ENCODE measurements at places on chromosomes 16 and 17.

DNA sequence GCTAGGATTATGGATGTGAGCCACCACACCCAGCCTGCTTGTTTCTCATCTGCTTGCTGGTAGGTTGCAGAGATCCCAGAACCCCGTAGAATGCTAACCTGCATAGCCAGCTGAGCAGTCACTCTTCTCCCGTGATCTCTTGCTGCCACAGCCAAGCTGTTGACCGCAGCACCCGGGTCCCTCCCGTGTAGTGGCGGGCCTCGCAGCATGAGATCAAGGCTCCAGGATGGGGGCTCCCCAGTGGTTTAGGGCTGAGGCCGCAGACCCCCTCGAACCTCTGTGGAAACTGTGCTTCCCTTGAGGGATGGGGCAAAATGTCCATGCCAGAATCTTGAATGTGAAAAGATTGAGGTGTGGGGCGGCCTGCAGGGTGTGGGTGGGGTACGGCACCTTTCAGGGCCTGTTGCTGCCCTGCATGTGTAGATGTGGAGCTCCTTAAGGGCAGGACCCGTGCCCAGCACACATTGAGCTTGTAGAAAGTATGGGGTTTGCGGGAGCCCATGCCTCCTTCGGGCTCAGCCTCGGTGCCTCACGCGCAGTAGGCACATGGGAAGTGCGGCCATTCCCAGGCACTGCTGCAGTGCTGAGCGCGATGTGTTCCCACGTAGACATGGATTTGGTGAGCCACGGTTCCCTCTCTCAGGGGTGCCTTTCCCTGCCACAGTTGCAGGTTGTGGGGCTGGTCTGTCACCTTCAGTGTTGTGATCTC, 99.9 kb downstream of the BANP start:
- no peak for DNase-seq
- H3K27ac ChIP-seq = no peak overlapping the region
- H3K36me3 ChIP-seq = peaks cover 25% of the 10 kb centered on the region
- no peaks in the 10 kb centered on the region for H3K4me1 ChIP-seq
- H3K4me3 ChIP-seq = no peak overlapping the region

GRCh38 chr16:19499481-19499880, 22.4 kb downstream of the GDE1 start:
- no peak overlapping the region for H3K4me3 ChIP-seq
- H3K36me3 ChIP-seq = peaks cover 41% of the 10 kb centered on the region
- H3K27me3 ChIP-seq = no peaks in the 10 kb centered on the region
- H3K27ac ChIP-seq = no peak overlapping the region
- H3K4me1 ChIP-seq = no peaks in the 10 kb centered on the region
- DNase-seq = no peak

- H3K27me3 ChIP-seq = no peaks in the 10 kb centered on the region
- peak within 1 kb of the TSS; percentile 92 for H3K27ac ChIP-seq
- no peaks in the 10 kb centered on the region for H3K4me1 ChIP-seq
- peak within 1 kb of the TSS; percentile 85 for H3K4me3 ChIP-seq
- peaks cover under 1% of the 10 kb centered on the region for H3K36me3 ChIP-seq
Observed at GRCh38 chr17:7403977-7404736, at the start of gene TMEM256. TMEM256 (minus strand) TSS chr17:7404097; CDS start chr17:7404084, 13 bp downstream.

GRCh38 chr16:11384956-11385586, 39.8 kb downstream of the RMI2 start:
- peaks cover 9% of the 10 kb centered on the region for H3K4me1 ChIP-seq
- no peaks in the 10 kb centered on the region for H3K36me3 ChIP-seq
- DNase-seq = no peak
- H3K4me3 ChIP-seq = no peak overlapping the region

DNA sequence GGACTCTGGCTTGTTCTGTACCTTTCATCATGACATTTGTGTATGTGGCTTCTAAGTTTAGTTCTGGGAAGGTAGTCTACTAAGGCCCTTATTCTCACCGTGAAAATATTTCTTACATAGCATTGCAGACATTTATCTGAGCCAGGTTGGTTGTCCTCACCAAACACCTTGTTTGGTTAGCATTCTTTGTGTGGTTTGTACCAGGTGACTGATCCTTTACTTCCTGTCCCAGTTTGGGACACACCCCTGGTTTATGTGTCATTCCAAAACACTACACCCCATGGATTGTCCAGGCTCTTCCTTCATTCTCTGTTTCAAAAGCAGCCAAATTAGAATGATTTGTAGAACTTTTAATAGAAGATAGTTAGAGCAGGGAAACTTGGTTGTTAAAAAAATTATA, 23.2 kb upstream of the DUSP14 start:
- no peak overlapping the region for H3K27ac ChIP-seq
- H3K36me3 ChIP-seq = peaks cover 42% of the 10 kb centered on the region
- no peaks in the 10 kb centered on the region for H3K27me3 ChIP-seq

GRCh38 chr16:79540825-79541595, 59.5 kb downstream of the MAF start:
- no peaks in the 10 kb centered on the region for H3K4me1 ChIP-seq
- no peaks in the 10 kb centered on the region for H3K36me3 ChIP-seq
- DNase-seq = no peak
- H3K27ac ChIP-seq = no peak overlapping the region
- H3K4me3 ChIP-seq = no peak overlapping the region

DNA sequence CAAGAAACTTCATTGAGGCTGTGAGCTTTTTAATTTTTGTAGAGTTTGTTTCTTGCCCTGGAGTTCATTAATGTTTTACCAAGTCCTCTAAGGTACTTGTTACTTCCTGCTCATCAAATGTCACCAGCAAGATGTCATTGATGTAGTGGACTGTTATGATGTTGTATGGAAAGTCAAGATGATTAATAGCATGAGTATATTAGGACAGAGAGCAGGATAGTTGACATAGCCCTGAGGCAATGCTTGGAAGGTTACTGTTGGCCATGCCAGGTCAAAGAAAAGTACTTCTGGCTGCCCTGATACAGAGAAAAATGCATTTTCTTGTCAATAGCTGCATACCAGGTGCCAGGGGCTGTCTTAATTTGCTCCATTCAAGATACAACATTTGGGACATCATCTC, 6.7 kb downstream of the KRTAP1-5 start:
- no peaks in the 10 kb centered on the region for H3K4me1 ChIP-seq
- no peak overlapping the region for H3K4me3 ChIP-seq

- H3K4me1 ChIP-seq = no peaks in the 10 kb centered on the region
- DNase-seq = no peak
- H3K36me3 ChIP-seq = no peaks in the 10 kb centered on the region
- no peaks in the 10 kb centered on the region for H3K27me3 ChIP-seq
- H3K27ac ChIP-seq = no peak overlapping the region
Observed at GRCh38 chr17:36683387-36683786, 82.0 kb downstream of the MRM1 start.

- H3K4me3 ChIP-seq = no peak overlapping the region
- no peaks in the 10 kb centered on the region for H3K27me3 ChIP-seq
- H3K36me3 ChIP-seq = no peaks in the 10 kb centered on the region
- H3K4me1 ChIP-seq = no peaks in the 10 kb centered on the region
- no peak overlapping the region for H3K27ac ChIP-seq
Observed at GRCh38 chr16:73543331-73543969, 495.5 kb upstream of the ZFHX3 start.

DNA sequence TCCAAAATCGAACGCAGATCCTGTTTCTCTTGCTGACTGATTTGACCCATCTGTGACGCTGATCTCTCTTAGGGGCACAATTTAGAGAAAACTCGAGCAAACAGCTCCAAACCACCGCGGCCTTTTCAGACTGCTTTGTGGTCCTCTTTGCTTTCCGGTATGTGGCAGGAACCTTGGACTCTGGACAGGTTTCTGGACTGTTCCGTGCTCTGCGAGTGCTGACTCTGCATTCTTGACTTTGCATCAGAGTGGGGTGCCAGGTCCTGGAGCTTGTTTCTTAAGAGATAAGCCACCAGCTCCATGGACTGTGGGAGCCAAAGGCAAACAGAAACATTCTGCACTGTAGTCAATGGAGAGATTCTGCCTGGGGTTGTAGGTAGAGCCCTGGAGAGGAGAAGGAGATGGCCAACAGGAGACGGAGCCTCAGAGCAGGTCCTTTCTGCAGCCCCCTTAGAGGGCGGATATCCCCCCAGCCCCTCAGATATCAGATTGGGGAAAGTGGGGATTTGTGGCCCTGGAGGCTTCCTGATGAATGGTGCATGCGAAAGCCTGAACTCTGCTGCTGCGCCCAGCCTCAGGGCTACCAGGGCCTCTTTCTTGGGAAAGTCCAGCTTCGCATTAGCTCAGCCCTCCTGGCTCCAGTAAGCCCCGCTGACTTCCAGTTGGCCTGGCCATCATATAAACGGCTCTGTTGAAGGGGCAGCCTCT, 65.6 kb downstream of the WIPI1 start:
- peak overlapping the region; percentile 19 for H3K27ac ChIP-seq
- no peaks in the 10 kb centered on the region for H3K4me1 ChIP-seq

- peaks cover 7% of the 10 kb centered on the region for H3K4me1 ChIP-seq
- no peak overlapping the region for H3K27ac ChIP-seq
- H3K27me3 ChIP-seq = no peaks in the 10 kb centered on the region
- no peak overlapping the region for H3K4me3 ChIP-seq
Observed at GRCh38 chr17:78166416-78166815, 2.0 kb upstream of the SYNGR2 start.

GRCh38 chr17:27354051-27354490, 60.2 kb downstream of the WSB1 start:
- H3K36me3 ChIP-seq = no peaks in the 10 kb centered on the region
- H3K4me1 ChIP-seq = peaks cover 3% of the 10 kb centered on the region
- no peaks in the 10 kb centered on the region for H3K27me3 ChIP-seq
- H3K4me3 ChIP-seq = peak overlapping the region; percentile 63
- no peak for DNase-seq

- DNase-seq = no peak
- H3K36me3 ChIP-seq = no peaks in the 10 kb centered on the region
- H3K4me3 ChIP-seq = no peak overlapping the region
- H3K27me3 ChIP-seq = no peaks in the 10 kb centered on the region
- no peak overlapping the region for H3K27ac ChIP-seq
Observed at GRCh38 chr17:17606416-17607000, 15.0 kb upstream of the PEMT start.

- peaks cover 46% of the 10 kb centered on the region for H3K36me3 ChIP-seq
- no peak overlapping the region for H3K4me3 ChIP-seq
- no peaks in the 10 kb centered on the region for H3K4me1 ChIP-seq
- no peak for DNase-seq
- H3K27me3 ChIP-seq = no peaks in the 10 kb centered on the region
Observed at GRCh38 chr16:2178321-2179106, 17.9 kb downstream of the CASKIN1 start.

DNA sequence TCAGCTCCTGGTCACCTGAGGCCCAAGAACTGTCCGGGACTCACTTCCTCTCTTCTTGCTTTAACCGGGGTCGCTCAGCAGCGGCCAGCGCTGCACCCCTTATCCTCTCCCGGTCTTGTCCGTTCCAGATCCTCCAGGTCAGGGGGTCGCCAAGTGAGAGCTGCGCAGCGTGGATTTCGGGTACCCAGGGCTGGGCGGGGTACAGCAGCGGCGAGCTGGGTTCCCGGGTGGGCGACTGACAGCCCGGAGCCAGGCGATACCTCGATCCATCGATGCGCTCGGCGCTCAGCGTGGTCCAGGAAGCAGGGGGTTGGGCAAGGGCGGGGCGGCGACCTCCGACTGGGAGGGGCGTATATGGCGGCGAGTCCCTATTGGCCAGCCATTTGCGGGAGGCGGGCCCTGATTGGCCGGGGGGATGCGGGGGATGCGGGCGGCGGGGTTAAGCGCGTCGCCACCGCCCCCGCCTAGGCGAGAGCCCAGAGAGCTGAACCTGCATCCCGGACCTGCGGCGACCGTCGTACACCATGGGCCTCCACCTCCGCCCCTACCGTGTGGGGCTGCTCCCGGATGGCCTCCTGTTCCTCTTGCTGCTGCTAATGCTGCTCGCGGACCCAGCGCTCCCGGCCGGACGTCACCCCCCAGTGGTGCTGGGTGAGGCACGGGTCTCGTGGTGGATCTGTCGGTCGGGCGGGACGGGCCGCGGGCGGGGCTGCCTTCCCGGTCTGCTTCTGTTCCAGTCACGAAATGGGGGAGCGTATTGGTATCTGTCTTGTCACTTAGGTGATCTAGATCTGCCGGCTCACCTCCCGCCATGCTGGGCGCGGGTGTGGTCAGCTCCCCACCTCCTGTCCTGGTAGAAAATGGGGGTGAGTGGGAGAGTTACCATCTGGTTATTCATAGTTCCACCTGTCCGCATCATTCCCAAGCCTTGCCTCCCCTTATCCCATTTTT, at the start of gene PLA2G15:
TSS of gene PLA2G15 (plus strand) at position 471 of the 951 bp plus-strand sequence. CDS start at position 525, 54 bp downstream.
- no peaks in the 10 kb centered on the region for H3K27me3 ChIP-seq
- peak within 1 kb of the TSS; percentile 67 for H3K4me3 ChIP-seq
- peaks cover 12% of the 10 kb centered on the region for H3K36me3 ChIP-seq

DNA sequence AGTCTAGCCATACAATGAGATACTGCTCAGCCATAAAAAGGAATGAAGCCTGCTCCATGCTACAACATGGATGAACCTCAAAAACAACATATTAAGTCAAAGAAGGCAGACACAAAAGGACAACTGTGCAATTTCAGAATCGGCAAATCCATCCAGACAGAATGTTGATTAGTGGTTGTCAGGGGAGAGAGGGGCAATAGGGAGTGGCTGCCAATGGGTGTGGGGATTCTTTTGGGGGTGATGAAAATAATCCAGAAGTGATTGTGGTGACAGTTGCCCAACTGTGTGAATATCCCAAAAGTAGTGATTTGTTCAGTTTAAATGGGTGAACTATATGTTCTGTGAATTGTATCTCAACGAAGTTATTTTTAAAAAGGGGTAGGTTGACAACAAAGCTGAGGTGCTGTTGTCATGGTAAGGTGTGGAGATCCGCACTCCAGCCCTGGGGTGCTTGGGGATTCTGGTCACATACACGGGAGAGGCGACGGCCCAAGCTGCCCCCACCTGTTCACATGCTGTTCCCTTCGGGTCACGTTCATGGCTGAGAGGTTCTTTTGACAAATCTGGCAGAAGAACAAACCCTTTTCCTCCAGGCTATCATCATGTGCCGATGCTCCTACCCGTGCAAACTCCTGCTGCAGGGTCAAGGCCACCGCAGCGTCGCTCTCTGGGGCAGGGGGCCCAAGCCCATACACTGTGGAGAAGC, 9.6 kb downstream of the SLX4 start:
- H3K27me3 ChIP-seq = no peaks in the 10 kb centered on the region
- H3K36me3 ChIP-seq = peaks cover 33% of the 10 kb centered on the region
- DNase-seq = no peak

GRCh38 chr17:33438139-33438538, 145.0 kb upstream of the ASIC2 start:
- no peaks in the 10 kb centered on the region for H3K36me3 ChIP-seq
- no peak overlapping the region for H3K4me3 ChIP-seq
- H3K27me3 ChIP-seq = no peaks in the 10 kb centered on the region
- no peak overlapping the region for H3K27ac ChIP-seq
- no peak for DNase-seq

GRCh38 chr16:20774703-20775362, 11.0 kb downstream of the ACSM3 start:
- no peak for DNase-seq
- H3K36me3 ChIP-seq = no peaks in the 10 kb centered on the region
- H3K4me3 ChIP-seq = no peak overlapping the region
- H3K27ac ChIP-seq = no peak overlapping the region

GRCh38 chr16:88812513-88813268, 963 bp upstream of the APRT start:
- H3K27me3 ChIP-seq = no peaks in the 10 kb centered on the region
- DNase-seq = no peak
- H3K27ac ChIP-seq = peak overlapping the region; percentile 93
- peak overlapping the region; percentile 83 for H3K4me3 ChIP-seq

- H3K4me3 ChIP-seq = peak overlapping the region; percentile 97
- no peak for DNase-seq
- H3K4me1 ChIP-seq = peaks cover 7% of the 10 kb centered on the region
- no peaks in the 10 kb centered on the region for H3K27me3 ChIP-seq
- no peaks in the 10 kb centered on the region for H3K36me3 ChIP-seq
Observed at GRCh38 chr16:67529582-67530012, 968 bp downstream of the RIPOR1 start.

All from ascending aorta (tissue), 2 donors.